WTC11 (cell line): ENCODE measurements at places on chromosomes 4 and X.

DNA sequence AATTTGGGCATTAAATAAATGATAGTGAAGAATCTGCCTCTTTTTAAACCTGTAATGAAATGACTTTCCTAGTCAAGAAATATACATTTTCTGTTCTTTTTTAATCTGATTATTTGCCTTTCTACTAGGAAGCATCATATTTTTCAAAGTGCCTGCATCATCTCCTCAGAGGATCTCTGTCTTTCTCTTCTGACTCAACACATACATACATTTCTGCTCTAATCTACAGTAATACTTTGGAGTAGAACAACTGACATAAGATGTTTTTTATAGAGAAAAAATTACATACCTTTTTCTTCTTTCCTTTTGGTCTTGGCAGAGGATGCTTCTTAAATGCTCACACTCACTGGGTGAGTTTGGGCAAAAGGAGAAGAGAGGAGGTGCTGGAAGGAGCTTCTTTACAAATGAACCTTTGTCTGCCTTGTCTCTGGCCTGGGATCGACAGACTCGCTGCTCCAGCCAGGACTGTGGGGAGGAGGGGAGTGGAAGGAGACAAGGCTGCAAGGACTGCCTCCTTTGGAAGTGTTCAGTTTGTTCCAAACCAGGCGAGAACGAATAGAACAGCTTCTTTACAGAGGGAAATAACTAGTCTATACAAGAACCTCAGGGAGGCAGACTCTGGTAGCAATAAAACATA, at the start of gene SCRG1:
SCRG1 (minus strand) TSS at position 338 of the 637 bp plus-strand sequence. CDS start 7,702 bp downstream, outside the sequence.
- peak; percentile 21 for DNase-seq

- no peak for DNase-seq
These were observed 167.8 kb upstream of the FAM241A start for GRCh38 chr4:111977419-111977965.

DNA sequence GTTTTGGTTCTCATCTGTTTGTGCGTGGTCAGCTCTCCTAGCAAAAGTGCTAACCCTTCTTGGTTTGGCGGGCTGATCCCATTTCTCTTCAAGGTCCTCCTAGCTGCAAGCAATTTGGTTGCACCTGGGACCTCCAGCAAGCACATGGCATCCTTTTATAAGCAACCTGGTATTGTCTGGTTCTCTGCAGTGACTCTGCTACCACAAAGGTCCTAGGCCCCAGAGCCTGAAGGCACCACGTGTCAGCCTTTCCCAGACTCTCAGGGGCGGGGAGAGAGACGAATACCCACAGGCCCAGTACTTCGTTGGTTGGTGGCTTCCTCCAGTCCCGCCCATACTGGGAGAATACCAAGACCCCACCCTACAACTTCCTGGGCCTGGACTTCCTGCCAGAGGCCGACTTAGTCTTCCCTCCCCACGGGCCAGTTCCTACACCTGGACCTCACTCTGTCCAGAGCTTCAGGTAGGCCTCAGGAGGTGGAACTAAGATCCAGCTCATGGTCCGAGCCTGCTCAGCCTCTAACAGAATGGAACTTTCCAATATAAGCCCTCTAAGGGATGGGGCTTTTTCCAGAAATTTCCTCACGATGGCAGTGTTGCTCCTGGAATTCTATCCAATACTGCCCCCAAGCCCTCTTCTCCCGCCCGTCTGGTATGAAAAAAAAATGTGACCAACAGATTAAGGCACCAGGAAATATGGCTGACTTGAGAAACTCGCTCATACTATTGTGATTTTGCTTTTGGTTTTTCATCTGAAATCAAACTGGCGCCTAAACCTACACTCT, 192.5 kb upstream of the STK26 start:
- peak; percentile 73 for DNase-seq

- DNase-seq: no peak
These were observed 139.1 kb downstream of the COL4A6 start for GRCh38 chrX:108299101-108299591.
